ENCODE measurements at places on chromosomes 12 and 14.

DNA sequence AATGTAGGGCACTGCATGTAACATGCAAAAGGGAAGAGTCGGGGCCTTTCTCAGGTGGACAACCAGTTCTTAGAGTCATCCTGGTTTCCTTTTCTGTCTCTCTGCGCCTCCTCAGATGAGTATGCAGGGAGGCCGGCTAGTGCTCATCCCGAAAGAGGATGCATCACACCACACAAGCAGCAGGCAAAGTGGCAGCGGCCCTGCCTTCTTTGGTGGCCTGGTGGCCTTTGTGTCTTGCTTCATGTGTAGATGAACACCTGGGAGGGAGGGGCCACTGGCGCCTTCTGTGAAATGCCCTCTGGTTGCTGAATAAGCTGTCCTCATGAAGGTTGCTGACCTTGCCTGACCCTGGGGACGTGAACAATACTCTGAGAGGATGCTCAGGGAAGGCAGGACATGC is 18.0 kb downstream of the SLC24A4 start:
- no peak for DNase-seq

DNA sequence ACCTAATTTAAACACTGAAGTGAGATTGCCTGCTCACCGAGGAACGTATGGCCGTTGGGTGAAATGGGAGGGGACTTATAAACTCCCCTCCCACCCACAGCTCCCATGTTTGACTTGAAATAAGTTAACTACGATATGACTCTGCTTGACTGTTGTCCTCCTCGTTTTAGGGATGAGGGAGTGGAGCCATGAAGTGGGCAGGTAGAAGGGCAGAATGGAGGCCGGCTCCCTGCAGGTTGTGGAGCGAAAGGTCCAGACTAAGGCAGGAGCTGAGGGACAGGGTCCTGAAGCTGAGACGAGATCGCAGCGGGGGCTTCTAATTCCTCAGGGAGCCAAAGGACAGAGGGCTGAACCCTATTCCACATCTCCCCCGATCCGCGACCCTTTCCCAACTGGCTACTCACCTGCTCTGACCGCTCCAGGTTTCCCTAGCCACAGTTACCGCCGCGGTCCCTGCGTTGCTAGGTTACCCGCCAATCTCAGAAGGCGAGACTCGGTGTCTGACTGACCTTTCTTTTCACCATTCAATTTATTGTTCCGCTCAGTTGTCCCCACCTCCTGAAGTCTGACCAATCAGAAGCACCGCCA is 577 bp upstream of the TPCN1 start:
- no peak for DNase-seq

- peak; percentile 31 for DNase-seq
These were observed 319.9 kb downstream of the KCNC2 start for GRCh38 chr12:74889563-74890236.

DNA sequence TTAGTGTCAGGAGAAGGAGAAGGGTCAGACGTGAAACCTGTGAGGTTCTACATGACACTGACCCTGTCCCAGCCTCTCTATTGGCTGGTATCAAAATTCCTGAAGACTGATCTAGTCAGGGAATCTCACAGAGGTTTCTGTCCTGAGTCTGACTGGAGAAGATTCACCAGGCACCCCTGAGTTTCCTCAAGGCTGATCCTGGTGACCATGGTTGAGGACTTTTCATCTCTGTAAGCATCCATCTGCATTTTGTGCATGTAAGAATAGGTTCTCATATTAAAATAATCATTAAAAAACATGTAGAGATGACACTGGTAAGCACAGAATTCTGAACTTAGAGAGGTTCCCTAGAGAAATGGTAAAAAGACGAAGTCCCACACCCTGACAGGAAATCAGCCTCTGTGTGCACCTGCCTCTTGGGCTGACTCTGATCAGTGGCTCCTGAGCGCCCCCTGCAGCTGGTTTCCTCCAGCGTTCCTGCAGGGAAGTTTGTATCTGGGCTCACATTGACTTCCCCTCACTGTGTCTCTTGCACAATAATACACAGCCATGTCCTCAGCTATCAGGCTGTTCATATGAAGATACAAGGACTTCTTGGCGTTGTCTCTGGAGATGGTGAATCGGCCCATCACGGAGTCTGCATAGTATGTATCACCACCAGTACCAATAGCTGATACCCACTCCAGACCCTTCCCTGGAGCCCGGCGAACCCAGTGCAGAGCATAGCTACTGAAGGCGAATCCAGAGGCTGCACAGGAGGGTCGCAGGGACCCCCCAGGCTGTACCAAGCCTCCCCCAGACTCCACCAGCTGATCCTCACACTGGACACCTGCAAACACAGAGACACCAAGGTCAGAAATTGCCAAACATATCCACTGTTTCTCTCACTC is 991.9 kb downstream of the TMEM121 start:
- DNase-seq, result no peak

GRCh38 chr14:33401311-33401710 is 462.6 kb downstream of the NPAS3 start:
- DNase-seq, result no peak

DNA sequence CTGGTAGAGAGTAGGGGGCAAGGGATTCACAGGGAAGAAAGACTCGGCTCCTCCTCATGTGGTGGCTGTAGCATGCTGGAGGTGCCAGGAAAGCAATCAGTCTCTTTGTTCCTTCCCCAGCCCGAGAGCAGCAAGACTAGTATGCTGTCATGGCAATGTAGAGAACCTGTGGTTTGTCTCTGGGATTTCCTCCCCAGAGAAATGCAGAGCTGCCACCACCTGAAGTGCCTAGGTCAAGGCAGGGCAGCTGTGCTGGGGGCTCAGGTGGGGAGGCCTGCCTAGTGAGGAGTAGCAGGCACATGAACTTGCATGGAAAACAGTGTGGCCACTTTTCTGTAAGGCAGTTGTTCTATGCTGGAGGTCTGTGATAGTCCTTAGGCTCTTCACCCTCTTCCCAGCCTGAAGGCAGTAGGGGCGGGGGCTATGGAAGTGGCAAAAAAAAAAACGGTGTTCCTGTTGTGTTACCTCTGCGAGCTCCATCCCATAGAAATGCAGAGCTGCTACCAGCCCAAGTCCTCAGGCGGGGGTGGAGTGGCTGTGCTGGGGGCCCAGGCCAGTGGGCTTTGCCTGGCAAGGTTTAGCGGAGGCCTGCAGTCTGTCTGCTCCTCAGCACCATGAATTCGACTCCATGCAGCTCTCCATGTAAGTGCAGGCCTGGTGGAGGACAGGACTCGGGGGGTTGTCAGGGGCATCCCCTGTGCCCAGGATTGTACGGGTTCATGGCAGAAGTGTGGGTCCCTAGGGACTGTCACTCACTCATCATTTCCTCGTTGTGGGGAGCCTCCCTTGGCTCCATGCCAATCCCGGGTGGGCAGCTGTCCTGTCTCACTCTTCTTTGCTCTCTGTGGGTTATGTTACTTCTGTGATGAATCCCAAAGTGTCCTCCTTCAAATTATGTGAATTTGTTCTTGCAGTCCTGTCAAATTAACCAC is 4.1 kb upstream of the CLEC4D start:
- DNase-seq, result no peak

DNA sequence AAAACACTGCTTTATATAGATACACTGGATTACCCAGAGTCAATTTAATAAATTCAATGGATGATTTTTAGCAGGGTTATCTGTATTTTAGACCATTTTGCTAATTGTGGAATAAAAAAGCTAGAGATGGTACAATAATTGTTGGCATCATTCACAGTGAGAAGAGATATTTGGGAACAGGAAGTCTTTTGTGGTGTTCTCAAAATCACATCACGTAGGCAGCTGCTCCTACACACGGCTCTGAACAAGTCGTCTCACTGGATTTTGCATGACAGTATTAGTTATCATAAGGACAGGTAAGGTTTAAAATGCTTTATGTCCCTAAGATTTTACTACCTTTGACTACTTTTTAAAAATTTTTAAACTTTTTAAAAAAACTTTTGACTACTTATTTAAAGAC is 52.0 kb downstream of the PAPLN start:
- no peak for DNase-seq

DNA sequence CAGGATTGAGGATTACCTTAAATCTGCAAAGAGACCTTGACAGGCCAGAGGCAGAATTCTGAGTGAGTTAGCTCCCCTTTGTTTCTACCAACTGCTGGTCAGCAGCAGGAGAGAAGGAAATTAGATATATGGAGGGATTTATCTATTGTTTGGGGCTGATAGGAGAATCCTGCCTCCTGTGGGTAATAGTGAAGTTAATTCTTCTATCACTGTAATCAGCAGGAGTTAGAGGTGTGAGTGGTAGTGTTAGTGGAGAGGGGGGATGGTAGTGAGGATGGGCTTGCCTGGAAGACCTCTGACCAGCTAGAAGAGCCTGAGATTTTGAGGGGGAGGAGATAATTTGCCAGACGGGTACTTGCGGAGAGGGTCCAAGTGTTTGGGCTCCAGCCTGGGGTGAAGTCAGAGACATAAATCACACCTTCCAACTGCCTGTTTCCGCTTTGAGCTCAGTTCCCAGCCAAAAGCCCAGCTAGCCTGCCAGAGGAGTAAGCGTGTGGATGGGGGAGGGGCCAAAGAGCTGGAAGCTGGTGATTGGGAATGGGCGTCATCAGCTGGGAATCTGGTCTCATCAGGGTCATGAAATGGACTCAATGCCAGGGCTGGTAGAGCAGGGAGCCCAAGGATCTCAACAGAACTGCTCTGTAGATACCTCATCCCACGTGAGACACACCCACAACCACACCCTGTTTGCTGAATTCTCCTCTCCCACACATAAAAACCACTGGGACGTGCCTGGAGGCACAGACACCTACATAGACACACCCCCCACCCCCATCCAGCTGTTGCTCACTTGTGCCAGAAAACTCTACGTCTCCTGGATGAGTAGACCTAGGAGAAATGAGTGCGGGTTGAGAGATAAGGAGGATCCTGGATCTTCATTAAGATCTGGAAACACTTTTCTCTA is 13.1 kb upstream of the ITGA5 start:
- peak; percentile 21 for DNase-seq

GRCh38 chr14:24442240-24443052 is at the start of gene SDR39U1:
SDR39U1 (minus strand) TSS chr14:24442776; CDS start chr14:24442769, 7 bp downstream.
- DNase-seq, result peak; percentile 95

DNA sequence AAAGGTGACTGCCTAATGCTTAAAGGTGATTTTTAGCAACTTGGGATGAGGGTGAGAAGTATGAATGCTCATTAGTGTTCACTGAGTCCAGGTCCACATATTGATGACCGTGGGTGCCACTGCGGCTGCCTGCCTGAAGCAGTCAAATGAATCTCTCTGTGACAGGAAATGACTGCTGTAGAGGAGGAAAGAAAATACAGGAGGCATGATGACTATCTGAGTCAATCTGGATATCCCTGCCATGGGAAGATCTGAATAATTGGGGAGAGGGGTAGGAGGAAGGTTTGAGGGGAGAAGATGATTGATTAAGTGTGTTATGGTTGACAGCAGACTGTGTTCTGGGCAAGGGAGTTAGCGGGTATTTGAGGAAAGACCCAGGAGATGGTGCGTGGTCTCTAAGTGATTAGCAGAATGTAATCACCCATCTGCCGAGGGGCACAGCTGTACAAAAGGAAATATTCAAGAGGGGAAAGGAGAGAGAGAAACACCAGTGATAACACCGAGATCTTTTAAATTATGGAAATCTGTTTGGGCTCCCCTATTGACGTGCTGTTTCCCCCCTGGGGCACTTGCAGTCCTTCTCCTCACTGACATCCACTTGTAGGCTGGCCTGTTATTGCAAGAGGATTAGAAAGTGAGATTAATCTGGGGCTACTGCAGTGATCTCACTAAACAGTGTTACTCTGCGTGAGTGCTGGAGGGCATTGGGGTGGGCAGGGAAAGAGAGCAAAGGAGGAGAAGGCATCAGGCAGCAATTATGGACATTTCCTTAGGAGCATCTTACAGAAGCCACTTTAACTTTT is 97.7 kb downstream of the AKAP6 start:
- no peak for DNase-seq

DNA sequence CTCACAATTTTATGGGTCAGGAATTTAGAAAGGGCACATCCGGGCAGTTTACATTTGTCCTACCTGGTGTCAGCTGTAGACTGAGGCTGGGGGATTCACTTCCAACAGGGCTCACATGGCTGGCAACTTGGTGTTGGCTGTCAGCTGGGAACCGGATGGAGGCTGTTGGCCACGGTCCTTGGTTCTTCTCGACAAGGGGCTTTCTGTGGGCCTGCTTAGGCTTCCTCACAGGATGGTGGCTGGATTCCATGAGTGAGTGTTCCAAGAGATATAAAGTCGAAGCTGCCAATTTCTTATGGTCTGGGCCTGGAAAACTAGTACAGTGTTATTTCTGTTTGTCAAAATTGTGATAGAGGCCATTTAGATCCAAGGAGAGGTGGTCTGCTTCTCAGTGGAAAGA is 127.9 kb downstream of the PTCSC3 start:
- DNase-seq, result no peak
